Epithelial cell of alveolus of lung (primary cell): ENCODE measurements at places on chromosomes 2 and 18. TPM values are rescaled to one million over a fixed set of nuclear protein-coding genes. Genes with fewer than 3 reads are reported as not detected.

The LINC00305 gene
- total RNA-seq = not detected in 2 replicates

The ANKRD30BL gene
- total RNA-seq = not detected in 2 replicates

The TTC39C gene
- 15.6 and 28.9 TPM in 2 replicates for total RNA-seq

The SOWAHC gene
- total RNA-seq = 5.1 and 16.3 TPM in 2 replicates

The PIGN gene
- total RNA-seq = 14.2 and 22.5 TPM in 2 replicates

The SEPTIN10 gene
- 51.9 and 56.9 TPM in 2 replicates for total RNA-seq

The IMPACT gene
- total RNA-seq = 22.2 and 23.9 TPM in 2 replicates

The ST8SIA5 gene
- 0.24 TPM in 1 of 2 replicates, not detected in the other for total RNA-seq

The POTEI gene
- total RNA-seq = not detected in 2 replicates

The COLEC11 gene
- total RNA-seq = 2.9 and 3.5 TPM in 2 replicates

The COMMD1 gene
- 26.0 and 59.2 TPM in 2 replicates for total RNA-seq

The STARD6 gene
- total RNA-seq = not detected in 2 replicates

The TUBB8B gene
- total RNA-seq = not detected in 2 replicates

The RPS27A gene
- 2,062 and 2,240 TPM in 2 replicates for total RNA-seq

The PLGLB1 gene
- total RNA-seq = 0.13 and 1.2 TPM in 2 replicates

The CROCC2 gene
- 0.80 TPM in 1 of 2 replicates, not detected in the other for total RNA-seq

The DSC1 gene
- not detected in 2 replicates for total RNA-seq

The FBLN7 gene
- total RNA-seq = 0.52 and 1.8 TPM in 2 replicates

The RAB27B gene
- total RNA-seq = 0.08 and 7.5 TPM in 2 replicates

The IL1F10 gene
- not detected in 2 replicates for total RNA-seq

The LMAN2L gene
- total RNA-seq = 22.0 and 24.7 TPM in 2 replicates

The ZNF532 gene
- total RNA-seq = 36.6 and 45.7 TPM in 2 replicates

The NXPH2 gene
- 0.13 TPM in 1 of 2 replicates, not detected in the other for total RNA-seq

The LGALSL gene
- total RNA-seq = 3.4 and 17.7 TPM in 2 replicates

The FN1 gene
- total RNA-seq = 6,279 and 12,176 TPM in 2 replicates

The G6PC2 gene
- not detected in 2 replicates for total RNA-seq

The CPO gene
- not detected in 2 replicates for total RNA-seq

The KCNJ3 gene
- not detected in 2 replicates for total RNA-seq

The SERPINB11 gene
- total RNA-seq = not detected in 2 replicates

The CD302 gene
- total RNA-seq = 11.5 and 43.2 TPM in 2 replicates

The DNAJC5G gene
- not detected in 2 replicates for total RNA-seq

The UGT1A5 gene
- not detected in 2 replicates for total RNA-seq

The RUFY4 gene
- total RNA-seq = not detected in 2 replicates

The DUSP19 gene
- total RNA-seq = 1.4 and 3.3 TPM in 2 replicates

The SERPINB10 gene
- not detected in 2 replicates for total RNA-seq

The RNU2-63P gene
- not detected in 2 replicates for total RNA-seq

The REG1B gene
- total RNA-seq = not detected in 2 replicates

The MTCL1 gene
- 13.4 and 15.1 TPM in 2 replicates for total RNA-seq

The AGXT gene
- total RNA-seq = not detected in 2 replicates

The TGFA gene
- total RNA-seq = 0.32 and 2.7 TPM in 2 replicates

The POLR1A gene
- 17.3 and 22.8 TPM in 2 replicates for total RNA-seq

The IL36A gene
- total RNA-seq = not detected in 2 replicates

The SIX2 gene
- total RNA-seq = 0.13 and 0.72 TPM in 2 replicates

The SLC38A11 gene
- not detected in 2 replicates for total RNA-seq

The UPP2 gene
- total RNA-seq = not detected in 2 replicates

The LHCGR gene
- 0.39 TPM in 1 of 2 replicates, not detected in the other for total RNA-seq

The PIEZO2 gene
- 21.9 and 25.4 TPM in 2 replicates for total RNA-seq

The ACADL gene
- under 0.01 TPM in 1 of 2 replicates, not detected in the other for total RNA-seq

The LRRTM4 gene
- not detected in 2 replicates for total RNA-seq

The PID1 gene
- 15.1 and 34.7 TPM in 2 replicates for total RNA-seq
